Esophagus squamous epithelium (tissue), 5 donors: ENCODE measurements at places on chromosomes 7 and 10.

DNA sequence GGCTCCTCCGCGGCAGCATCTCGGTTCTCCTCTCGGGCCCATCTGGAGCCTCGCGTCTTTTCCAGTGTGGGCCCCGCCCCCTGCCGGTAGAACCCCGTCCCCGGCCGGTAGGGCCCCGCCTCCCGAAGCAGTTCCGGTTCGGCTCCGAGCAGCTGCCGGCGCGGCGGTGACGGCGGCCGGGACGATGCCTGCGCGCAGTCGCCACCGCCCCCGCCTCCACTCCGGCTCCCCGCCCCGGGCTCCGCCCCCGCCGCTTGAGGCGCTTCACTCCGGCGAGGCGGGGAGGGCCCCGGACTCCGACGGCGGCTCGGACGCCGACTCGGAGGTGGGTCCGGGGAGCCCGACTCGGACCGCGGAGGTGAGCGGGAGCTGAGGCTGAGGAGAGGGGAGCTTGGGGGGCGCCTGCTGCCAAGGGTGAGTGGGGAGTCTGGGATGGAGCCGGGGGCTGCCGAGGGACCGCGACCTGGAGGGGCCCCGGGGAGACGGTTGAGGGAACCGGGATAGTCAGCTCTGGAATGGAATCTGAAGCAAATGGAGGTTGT is at the start of gene SAMD8:
Gene SAMD8, plus strand, starts transcription at position 292 of the 542 bp plus-strand sequence. CDS start 38,873 bp downstream, outside the sequence.
- peak; percentile 86 for DNase-seq

DNA sequence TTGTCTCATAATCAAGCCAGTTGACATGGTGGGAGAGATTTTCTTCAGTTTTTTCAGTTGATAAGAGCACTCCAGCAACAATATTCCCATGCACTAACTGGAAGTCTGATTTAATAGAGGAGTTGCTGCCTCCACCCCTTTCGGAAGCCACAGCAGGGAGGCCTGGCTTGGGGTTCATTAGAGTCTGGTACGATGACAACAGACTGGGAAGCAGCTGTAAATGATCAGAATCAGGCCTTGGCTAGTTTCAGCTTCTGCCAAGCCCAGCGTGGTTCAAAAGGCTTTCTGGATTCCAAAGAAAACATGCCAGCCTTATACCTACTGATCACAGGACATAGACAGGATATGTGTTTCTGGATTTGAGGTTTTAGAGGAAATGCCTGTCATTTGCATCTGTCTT is 274.0 kb downstream of the CSTF2T start:
- no peak for DNase-seq

DNA sequence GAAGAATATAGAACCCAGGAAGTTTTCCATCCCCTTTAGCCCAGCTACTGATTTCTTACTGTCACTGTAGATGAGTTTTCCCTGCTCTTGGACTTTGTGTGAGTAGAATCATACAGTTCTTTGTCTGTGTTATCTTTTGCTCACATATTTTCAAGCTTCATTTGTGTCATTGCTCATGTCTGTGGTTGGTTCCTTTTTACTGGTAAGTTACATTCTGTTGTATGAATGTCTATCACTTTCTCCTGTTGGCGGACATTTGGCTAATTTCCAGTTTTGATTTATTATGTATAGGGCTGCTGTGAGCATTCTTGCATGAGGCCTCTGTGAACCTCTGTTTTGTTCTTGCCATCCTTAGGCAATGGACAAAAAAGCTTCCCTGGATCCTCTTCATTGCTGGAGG is 5.3 kb downstream of the GLRX3 start:
- DNase-seq, result no peak

DNA sequence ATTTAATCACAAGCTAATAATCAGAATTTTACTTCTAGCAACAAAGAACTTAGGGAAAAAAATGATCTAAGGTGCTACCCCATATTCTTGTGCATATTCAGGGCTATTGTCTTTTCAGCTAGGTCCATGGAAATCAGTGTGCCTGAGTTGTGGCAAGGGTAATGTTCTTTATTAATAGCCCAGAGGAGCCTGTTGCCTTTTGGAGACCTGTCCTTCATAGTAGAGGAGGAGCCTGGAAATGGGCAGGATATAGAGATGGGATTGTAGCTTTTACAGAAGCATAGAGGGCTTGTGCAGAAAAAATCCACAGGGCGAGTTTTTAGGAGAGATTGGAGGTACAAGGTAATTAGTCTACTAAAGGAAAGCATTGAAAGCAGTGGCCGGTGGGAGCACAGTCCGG is 38.9 kb downstream of the AGK start:
- no peak for DNase-seq

DNA sequence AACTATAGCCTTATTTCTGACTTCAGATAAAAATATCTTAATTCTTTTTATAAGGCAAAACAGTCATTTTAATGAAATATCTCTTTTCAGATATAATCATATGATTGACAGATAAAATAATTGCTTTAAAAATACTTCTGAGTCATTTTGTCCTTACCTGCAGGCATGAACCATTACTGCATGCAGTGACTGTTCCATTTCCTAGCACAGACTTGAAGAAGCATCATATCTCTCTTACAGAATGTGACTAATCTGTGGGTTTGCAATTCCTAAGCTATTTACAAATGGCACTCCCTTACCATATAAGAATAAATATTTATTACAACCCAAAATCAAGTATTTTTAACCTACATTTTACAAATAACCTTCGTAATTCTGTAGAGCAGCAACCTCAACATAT is 120.7 kb downstream of the SRPK2 start:
- no peak for DNase-seq

DNA sequence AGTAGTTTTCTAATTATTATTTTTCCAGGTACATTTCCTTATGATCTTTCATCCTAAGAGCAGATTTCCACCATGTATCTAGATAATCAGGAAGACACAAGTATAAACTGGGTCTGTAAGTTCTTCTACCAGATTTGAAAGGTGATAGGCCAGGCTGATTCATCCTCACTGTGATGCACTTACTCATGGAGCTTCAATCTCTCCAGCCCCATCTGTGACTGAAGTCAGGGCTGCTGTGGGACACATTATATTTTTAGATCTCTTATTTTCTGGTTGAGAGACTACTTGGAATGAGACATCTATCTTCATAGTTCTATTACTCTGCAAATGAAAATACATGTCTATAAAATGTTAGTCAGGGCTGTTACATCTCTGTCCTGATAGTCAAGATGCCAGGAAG is 85.5 kb upstream of the SLC25A13 start:
- DNase-seq, result no peak

DNA sequence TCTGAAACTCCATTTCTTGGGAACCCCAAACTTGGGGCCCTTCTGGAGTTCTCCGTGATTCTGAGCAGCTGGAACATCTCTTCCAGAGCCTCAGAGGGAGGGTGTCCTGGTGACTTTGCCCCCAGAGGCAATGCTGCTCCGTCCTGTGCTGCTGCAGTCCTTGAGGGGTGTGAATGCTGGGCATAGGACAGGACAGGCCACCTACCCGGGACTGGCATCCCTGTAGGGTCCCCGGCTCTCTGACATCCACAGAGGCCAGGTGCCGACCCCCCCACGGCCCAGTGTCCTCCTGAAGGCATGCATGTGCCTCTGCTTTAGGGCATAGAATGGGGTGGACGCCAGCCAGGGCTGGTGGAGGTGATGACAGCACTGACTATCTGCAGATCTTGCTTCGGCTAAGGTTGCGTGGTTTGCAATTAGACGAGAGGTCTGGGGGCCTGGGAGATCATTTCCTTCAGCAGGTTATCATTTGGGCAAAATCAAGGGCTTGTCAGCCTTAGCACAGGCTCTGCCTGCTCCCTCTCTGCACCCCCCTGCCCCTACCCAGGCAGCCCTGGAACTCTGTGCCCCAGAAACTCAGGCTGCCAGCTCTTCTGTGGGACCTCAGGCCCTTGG is 136.9 kb upstream of the GPR26 start:
- no peak for DNase-seq

GRCh38 chr7:158093156-158093796 is 494.3 kb downstream of the PTPRN2 start:
- DNase-seq, result no peak

GRCh38 chr10:108184114-108184513 is 1019.6 kb upstream of the SORCS1 start:
- no peak for DNase-seq

GRCh38 chr7:55274156-55274555 is 91.0 kb upstream of the LANCL2 start:
- DNase-seq, result no peak

- no peak for DNase-seq
Observed at GRCh38 chr7:118312051-118312450, 87.5 kb downstream of the ANKRD7 start.

DNA sequence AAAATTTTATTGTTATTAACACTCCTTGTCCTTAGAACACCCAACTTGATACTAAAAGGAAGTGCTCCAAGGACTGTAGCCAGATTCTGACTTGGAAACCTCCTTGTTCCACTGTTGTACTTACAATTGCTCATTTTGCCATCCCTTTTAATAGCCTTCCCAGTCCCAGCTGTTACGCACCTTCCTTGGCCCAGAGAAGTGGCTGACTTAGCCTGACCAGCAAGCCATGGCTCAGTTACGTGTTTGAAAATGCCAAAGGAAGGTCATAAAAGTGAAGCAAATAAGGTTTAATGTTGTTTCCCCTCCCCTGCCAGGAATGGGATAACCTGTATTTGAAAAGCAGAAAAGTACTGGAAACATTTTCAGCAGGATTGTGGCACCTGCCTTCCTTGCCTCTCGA is 3.7 kb upstream of the ANKRD1 start:
- no peak for DNase-seq

DNA sequence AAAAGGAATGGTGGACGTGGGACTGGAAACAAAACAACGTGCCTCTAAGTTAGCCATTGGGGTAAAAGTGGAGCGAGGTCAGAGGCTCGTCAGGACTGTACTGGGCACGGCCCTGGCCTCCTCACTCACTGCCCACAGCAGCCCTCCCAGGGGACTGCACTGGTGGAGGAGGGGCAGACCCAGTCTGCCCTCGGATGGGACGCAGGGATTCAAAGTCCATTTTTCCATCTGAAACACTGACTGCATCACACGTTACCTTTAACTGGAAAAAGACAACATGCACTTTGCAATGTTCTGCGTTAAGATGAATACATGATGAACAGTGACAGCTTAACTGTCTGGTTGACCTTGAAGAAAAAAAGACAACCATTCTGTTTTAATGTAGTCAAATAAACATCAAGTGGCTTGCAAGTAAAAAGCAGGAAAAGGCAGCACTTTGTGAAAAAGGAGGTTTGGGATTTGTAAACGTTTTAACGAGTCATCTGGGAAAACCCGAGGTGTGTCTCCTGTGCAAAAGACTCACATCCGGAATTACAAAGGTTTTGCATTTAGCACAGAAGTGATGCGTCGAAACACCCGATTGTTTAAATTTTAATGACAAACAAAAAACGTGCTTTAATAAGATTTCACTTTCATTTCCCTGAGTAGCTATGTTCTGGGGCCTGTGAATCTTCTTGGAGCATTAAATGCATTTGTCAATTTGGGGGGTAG is 18.8 kb downstream of the KLF6 start:
- no peak for DNase-seq

GRCh38 chr7:147700702-147701101 is 889.9 kb upstream of the C7orf33 start:
- DNase-seq, result no peak

- DNase-seq, result no peak
Observed at GRCh38 chr10:82981137-82981723, 1106.2 kb downstream of the NRG3 start.

- DNase-seq, result no peak
Observed at GRCh38 chr10:44922796-44923545, 11.8 kb downstream of the TMEM72 start.

- DNase-seq, result peak; percentile 11
Observed at GRCh38 chr7:12715372-12716133, 28.1 kb downstream of the ARL4A start.

DNA sequence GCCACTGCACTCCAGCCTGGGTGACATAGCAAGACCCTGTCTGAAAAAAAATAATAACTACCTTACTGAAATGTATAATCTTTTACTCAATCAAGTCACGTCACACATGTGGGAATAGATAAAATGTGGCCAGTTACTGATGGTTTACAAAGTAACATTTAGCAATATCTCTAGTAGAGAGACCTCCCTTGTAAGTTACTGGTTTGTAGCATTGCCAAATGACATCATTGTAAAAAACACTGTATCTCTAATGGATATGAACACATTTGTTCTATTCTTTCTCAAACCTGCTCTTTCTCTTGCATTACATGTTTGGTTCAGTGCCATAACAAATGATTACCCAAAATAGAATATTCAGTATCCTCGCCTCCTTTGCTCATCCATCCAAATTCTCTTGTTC is 18.8 kb downstream of the TET1 start:
- DNase-seq, result no peak

DNA sequence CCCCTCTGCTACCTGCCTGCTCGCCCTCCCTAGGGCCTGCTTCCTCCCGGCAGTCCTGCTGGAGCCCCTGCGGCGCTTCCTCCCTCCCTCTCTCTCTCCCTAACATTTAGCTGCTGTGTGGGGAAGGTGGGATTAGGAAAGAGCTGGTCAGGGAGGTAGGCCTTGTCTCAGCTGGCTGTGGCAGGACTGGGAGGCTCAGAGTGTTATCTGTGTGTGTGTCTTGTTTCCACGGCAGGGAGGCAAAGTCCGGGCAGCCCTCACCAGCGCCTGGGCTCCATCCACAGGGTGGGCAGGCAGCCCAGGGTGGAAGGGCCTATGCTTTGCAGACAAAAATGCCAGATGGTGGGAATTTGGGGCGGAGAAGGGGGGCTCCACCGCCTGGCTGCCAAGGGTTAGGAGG is 105.7 kb downstream of the RPS24 start:
- DNase-seq, result no peak

DNA sequence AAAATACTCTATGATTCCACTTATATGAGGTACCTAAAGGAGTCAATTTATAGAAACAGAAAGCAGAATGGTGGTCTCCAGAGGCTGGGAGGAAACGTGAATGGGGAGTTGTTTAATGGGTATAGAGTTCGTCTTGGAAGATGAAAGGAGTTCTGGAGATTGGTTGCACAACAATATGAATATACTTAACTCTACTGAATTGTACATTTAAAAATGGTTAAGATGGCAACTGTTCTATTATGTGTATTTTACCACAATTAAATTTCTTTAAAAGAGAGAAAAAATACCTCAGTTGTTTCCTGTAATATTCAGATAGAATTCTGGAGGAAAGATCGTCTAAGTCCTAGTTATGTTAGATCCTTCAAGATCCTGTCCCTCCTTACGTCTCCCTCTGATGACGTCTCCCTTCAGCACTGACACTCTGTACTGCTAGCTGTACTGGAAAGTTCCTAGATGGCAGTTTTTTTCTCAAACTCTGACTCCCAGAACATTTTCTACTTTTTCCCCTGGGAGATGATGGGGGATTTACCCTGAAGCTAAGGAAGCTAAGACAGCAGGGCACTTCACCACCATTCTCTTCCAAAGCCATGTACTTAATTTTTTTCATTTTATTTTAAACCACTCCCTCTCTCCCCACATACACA is 53.2 kb upstream of the CAV2 start:
- DNase-seq, result no peak
